Activated CD4-positive, alpha-beta T cell treated with anti-CD3 and anti-CD28 coated beads for 36 hours (primary cell): ENCODE measurements at places on chromosomes 7 and 10.

DNA sequence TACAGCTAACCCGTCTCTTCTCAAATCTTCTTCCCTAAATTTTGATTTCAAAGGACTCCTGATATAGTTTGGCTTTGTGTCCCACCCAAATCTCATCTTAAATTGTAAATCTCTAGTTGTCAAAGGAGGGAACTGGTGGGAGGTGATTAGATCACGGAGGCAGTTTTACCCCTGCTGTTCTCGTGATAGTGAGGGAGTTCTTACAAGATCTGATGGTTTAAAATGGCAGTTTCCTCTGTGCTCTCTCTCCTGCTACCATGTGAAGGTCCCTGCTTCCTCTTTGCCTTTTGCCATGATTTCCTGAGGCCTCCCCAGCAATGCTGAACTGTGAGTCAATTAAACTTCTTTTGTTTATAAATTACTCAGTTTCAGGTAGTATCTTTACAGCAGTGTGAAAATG lies 269.3 kb downstream of the POLR1F start:
- DNase-seq = no peak

- DNase-seq = no peak
These were observed 181.3 kb downstream of the RTKN2 start for GRCh38 chr10:62087329-62087728.

- DNase-seq = no peak
These were observed 66.9 kb downstream of the ANLN start for GRCh38 chr7:36456548-36456947.

DNA sequence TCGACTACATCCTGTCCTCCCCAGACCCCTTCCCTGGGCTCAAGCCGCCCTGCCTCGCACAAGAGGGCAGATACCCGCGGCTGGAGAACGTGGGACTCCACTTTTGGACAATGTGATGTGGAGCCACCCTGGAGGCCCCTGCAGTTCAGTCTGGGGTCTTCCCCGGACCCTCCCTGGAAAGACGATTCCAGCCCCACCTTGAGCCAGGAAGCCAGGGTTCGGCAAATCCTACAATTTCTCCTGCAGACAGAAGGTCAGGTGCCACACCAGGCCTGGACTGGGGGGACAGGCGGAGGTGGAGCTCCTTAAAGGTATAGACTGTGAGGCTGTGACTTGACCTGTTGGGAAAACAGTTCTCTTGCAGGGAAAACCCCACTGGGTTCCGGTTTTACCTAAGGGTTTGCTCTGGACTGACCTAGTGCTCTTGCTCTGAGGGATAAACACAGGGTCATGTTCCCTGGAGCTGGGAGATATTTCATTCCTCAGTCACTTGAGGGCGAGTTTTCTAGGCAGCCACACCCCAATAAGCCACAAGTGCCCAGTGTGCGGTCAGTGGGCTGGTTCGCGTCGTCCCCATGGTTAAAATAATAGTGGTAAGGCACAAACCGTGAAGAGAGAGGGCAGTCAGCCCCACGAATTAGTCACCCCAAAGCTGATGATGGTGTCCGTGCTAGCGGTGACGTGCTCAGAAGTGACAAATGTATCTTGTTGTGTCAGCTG lies 1.6 kb downstream of the FOXL3 start:
- no peak for DNase-seq

GRCh38 chr10:53108317-53108934 lies 335.8 kb upstream of the MBL2 start:
- no peak for DNase-seq

DNA sequence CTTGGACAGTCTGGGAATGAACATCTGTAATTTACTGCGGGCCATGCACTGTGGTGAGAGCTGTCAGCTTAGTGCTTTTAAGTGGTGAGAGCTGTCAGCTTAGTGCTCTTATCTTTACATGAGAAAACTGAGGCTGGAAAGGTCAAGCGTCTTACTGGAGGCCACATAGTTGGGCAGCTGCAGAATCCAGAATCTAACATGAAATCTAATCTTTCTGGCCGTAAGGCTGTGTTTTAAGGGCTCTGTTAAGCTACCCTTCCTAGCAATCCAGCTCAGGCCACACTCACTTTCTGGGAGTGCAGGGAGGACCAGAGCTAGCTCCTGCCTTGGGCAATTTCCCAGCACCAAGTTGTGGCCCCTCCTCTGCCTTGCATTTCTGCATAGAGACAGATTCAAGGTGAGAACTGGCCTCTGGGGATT lies 70.2 kb downstream of the SORCS3 start:
- no peak for DNase-seq

DNA sequence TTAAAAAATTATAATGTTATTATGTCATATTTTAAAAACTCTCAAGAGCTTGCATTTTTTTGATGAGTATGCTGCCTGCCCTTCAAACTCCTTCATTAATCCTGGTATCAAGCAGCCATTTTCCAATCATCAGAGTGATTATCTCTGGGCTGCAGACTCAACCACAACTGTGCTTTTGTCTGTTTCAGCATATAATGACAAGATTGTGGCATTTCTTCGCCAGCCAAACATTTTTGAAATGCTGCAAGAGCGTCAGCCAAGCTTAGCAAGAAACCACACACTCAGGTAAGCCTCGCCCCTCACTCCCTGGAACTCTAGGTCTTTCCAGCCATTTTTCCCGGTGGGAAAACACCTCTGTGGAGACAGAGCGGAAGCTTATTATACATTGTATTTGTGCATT lies 90.0 kb upstream of the STK17A start:
- no peak for DNase-seq
